ELR (cell line): ENCODE measurements at places on chromosomes 5 and 9.

GRCh38 chr5:181222630-181223057 is 437 bp upstream of the TRIM41 start:
- DNase-seq, result peak; percentile 71

DNA sequence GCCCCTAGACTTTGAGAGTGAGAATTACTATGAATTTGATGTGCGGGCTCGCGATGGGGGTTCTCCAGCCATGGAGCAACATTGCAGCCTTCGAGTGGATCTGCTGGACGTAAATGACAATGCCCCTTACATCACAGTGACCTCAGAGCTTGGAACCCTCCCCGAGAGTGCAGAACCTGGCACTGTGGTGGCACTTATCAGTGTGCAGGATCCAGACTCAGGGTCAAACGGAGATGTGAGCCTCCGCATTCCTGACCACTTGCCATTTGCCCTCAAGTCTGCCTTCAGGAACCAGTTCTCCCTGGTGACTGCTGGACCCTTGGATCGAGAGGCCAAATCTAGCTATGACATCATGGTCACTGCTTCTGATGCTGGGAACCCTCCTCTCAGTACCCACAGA is 1.3 kb downstream of the PCDHGC4 start:
- DNase-seq, result no peak

- no peak for DNase-seq
These were observed 617.6 kb downstream of the IRX1 start for GRCh38 chr5:4212981-4213819.

- DNase-seq, result peak; percentile 60
These were observed 858 bp downstream of the NCS1 start for GRCh38 chr9:130172858-130173665.
